ENCODE measurements at places on chromosomes 6 and 20.

- no peak for DNase-seq
Measured at GRCh38 chr20:7971536-7972280, 31.4 kb upstream of the HAO1 start.

GRCh38 chr6:78322068-78322845, 545.1 kb upstream of the IRAK1BP1 start:
- no peak for DNase-seq

- DNase-seq, result no peak
Measured at GRCh38 chr20:43662943-43663655, 3.8 kb upstream of the MYBL2 start.

DNA sequence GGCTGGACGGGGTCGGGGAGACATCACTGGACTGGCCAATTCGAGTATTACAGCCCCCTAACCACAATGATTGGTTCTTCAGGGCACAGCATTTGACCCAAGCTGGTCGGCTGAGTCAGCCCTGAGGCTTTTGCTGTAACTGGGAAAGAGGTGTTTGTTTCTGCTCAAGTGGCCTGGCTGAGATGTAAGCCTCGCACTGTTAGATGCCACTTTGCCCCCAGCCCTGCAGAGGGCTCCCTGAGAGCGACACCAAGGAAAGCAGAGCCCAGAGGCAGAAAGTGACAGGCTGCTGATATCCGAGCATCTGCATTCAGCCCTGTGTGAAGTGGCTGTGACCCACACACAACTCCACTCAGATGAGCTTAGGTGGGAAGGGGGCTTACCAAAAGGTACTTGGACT, 19.4 kb downstream of the ERGIC3 start:
- no peak for DNase-seq

DNA sequence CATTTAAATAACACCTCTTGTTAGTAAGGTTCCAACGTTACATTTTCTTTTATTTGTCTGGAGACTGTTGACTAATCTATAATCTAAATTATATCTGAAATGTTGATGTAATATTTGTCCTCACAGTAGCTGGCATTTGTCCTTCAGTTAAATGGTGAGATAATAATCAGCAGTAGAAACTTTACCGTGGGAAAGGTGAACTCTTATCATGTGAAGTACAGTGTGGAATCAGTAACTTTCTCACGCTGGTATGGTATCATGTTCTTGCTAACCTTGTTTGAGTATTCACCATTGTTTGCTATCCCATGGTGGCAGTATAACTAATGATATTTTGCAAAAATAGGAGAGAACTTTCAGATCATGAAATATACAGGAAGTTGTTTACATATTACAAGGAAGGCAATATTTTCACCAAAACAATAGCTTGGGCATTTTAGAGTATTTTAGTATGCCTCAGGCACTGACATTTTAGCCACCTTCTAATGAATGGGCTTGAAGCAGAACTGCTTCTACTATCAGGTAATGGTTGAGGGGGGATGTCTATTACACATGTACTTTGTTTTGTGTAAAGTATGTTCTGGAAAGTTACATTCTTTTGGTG, 4.8 kb downstream of the GMNN start:
- DNase-seq, result no peak

DNA sequence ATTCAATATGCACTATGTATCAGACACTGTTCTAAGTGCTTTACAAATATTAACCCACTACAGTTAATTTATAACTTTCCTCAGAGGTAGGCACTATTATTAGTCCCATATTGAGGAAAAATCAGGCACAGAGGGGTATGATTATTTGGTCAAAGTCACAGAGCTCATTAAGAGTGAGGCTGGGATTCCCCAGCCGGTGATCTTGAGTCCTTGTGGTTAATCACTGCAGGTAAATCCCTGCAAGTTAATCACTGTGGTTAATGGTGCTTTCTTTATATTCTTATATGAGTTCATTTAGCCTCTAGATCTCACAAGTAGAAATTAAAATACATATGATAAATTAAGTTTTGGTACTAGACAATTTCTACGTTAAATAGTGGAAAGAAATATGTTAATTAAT, 9.2 kb downstream of the CRYBG1 start:
- no peak for DNase-seq

- DNase-seq, result no peak
Measured at GRCh38 chr6:10302566-10303235, 112.2 kb downstream of the TFAP2A start.

GRCh38 chr20:56414842-56415765, 3.0 kb downstream of the CASS4 start:
- no peak for DNase-seq

GRCh38 chr20:50632701-50633100, 58.6 kb downstream of the RIPOR3 start:
- no peak for DNase-seq

DNA sequence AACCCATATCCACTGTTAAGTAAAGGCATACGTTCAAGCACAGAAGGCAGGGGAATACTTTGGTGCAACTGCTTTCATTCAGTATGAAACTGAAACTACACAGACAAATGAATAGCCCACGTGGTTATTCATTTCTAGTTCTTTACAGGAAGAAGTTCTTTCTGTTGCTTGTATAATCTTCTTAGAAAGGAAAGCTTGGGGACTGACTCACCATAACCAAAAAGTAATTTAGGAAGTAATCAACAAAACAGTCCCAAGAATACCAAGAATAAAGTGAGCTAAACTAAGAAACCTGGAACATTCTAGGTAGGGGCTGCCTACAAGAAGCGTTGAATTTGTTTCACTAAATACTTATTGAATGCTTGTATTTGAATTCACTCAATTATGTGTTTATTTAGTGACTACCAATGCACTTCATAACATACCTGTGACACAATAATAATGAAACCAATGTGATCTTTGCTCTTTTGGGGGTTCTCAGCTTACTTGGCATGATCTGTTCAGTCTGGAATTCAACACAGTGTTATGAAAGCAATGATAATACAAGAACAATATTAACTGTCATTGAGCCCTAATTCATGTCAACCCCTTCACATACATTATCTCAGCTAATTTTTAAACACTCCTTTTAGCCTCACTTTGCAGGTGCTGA, 25.1 kb upstream of the KIAA0408 start:
- no peak for DNase-seq

GRCh38 chr20:10848810-10849370, 175.1 kb upstream of the JAG1 start:
- DNase-seq, result peak; percentile 43

- DNase-seq, result no peak
Measured at GRCh38 chr6:135314543-135314942, 133.4 kb downstream of the MYB start.

GRCh38 chr6:39610221-39610620, 115.0 kb downstream of the KIF6 start:
- no peak for DNase-seq

GRCh38 chr20:309306-309840, 12.0 kb downstream of the ZCCHC3 start:
- no peak for DNase-seq

DNA sequence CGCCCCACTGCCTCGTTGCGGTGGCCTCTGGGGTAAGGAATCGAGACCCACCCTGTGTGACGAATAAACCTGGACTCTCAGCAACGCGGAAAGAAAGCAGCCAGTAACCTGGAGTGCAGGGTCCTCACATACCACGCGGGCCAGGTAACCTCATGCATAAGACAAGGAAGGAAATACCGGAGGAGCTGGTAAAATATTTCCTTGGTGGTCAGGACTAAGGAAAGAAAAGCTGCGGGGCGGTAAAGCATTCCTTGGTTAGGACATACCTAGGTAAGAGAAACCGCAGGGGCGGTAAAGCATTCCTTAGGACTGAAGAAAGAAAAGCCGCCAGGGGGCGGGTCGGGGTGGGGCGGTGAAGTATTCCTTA, 80.7 kb downstream of the SYTL3 start:
- DNase-seq, result no peak

- no peak for DNase-seq
Measured at GRCh38 chr6:136703331-136703865, 88.9 kb downstream of the MAP3K5 start.

DNA sequence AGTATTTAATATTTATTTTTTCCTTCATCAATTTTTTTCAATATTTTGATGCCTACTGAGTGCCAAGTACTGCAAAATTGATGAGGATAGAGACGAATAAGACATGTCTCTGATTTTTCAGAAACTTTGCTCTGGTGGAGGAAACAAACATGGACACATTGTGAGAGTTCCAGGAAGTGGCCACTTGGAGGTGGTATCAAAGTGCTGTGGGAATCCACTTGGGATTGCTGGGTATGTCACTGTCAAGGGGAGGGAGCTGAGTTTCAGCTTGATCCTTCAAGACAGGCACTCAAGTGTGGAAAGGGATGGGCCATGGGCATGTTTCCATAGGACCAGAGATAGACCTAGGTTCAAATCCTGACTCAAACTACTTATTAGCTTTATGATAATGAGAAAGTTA, 24.5 kb upstream of the ABCC10 start:
- no peak for DNase-seq

DNA sequence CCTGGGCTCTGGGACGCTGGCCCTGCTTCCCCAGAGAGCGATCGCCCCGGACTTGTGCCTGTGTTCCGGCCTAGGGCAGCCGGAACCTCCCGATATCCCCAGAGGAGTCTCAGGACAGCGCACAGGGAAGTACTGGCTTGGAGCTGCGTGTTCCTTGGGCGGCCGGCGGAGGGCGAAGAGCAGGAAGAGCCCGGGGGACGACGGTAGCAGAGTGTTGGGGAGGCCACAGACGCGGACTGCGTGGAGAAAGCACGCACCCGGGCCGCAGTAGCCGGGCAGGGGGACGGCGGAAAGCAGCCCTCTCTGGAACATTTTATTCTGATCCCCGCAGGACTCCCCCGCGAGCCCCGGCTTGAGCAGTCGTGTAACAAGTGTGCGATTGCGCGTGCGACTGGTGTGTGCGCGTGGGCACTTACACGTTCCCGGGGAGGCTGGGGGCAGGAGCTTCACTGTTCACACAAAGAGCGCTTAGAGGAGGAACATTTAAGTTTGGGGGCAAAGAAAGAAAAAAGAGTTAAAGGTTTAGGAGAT, 36.1 kb downstream of the NCR2 start:
- DNase-seq, result peak; percentile 55

DNA sequence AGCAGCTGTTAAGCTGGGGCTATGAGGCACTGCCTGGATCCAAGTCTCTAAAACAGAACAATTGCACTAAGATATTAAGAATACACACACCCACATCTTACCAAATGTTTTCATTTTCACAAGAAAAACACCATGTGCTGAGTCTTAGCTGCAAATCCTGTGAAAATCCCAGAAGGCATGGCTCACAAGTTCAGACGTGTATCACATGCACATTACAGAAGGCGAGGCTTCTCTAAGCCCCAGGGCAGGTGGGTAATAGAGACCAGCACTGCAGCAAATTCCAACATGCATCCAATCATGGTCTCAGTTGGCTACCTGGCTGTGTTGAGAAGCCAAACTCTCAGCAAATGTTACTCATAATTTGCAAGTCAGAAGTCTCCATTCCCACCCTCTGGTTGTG, 16.2 kb upstream of the CST3 start:
- no peak for DNase-seq

GRCh38 chr6:40848038-40848437, 191.0 kb downstream of the UNC5CL start:
- DNase-seq, result no peak

GRCh38 chr6:74585753-74586152, 620.1 kb downstream of the COL12A1 start:
- no peak for DNase-seq

DNA sequence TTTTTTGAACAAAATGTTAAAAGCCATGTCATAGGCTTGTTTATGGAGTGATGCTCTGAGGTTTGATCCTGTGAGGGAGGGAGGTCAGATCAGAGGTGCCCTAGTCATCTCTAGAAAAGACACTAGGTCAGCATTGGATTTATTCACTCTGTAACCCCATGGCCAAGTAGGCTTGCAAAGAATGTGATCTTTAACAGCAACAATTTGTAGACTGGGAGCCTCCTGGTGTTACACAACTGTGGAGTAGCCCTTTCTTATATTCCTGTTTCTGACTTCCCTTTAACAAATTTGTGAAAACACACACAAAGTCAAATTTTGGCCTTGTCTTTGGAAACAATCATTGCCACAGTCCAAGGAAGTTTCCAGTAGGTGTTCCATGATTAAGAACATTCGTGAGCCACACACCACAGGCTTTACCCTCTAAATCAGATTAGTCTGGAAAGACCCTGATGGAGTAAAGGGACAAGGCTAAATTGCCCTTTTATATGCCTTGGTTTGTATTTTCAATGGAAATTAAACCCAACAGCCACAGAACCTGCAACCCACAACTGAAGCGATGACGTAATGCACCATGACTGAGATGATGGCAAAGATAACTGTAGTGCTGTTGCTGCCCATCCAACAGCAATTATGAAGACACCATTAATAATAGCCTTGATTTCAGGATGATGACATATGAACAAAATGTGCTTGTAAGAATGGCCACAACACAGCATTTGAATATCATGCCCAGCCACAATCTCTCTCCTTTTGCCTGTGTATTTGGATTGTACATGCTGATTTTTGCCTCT, 22.1 kb downstream of the SCP2D1 start:
- DNase-seq, result no peak

- no peak for DNase-seq
Measured at GRCh38 chr20:37190354-37191112, 11.2 kb upstream of the MROH8 start.

DNA sequence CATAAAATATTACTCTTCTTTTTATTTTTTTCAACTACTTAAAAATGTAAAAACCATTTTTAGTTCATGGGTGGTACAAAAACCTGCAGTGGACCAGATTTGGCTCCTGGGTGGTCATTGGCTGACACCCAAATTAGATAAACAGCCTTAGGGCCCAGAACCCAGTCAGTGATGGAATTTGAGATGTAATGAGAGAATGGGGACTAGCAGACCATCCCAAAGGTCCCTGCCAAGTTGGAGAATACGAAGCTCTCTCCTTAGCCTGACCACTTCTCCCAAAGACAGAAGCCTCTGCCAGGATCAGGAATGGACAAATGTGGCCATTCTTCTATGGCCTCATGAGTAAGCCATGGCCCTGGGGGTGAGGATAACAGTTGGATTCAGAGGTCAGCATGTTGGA, 194.7 kb downstream of the NFATC2 start:
- DNase-seq, result no peak

DNA sequence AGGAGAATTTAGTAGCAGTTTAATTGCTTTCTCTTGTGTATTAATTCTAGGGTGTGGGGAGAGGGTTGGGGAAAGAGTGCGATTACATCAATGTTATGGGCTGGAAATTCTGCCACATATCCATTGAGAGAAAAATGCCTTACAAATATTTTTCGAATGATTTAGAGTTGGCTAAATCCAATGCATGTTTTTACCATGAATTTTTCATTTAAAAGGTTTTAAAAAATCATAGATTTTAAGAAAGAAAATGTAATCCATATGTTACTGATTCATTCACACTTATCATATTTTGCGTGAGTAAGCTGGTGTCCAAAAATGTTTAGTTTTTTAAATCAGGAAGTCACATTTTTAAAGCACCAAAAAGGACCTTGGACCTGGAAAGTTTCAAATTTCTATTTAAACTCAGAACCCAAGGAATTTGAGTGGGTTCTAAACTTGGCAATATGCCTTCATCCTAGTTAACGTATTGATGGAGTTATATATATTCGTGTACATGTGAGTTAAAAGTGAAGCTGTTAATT, 627.4 kb upstream of the CITED2 start:
- no peak for DNase-seq

GRCh38 chr20:52748285-52748932, 223.7 kb upstream of the TSHZ2 start:
- DNase-seq, result peak; percentile 47
